ENCODE measurements at places on chromosomes 3 and 15. TPM values are rescaled to one million over a fixed set of nuclear protein-coding genes. Genes with fewer than 3 reads are reported as not detected.

GRCh38 chr15:67533873-67534272, 8.6 kb upstream of the MAP2K5 start:
- no peak for DNase-seq

DNA sequence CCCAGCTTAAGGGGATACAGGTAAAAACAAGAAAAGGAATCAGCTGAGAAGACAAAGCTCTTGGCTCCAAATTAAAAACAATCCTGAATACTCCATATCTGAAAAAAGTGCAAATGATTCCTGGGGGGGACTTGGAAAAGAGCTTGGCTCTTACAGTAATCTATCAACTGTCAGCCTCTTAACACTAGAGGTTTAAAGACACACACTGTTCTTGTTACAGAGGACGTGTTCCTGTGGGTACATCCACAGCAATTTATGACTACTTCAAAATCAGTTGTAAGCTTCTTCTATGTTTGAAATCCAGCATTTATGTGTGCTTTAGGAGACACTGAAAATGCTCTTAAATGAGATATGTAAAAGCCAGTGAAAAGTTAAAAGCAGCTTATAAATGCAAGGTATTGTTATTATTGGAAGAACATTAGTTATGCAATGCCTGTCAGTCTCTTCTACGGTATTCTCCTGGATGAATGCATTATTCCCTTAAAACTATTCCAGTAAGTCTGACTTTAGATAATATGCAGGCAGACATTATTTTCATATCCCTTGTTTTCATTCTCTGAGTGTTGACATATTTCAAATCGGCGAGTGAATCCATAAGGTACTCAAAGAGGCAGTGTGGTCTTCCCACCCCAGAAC, 408.4 kb upstream of the ADAMTS9 start:
- DNase-seq = no peak

DNA sequence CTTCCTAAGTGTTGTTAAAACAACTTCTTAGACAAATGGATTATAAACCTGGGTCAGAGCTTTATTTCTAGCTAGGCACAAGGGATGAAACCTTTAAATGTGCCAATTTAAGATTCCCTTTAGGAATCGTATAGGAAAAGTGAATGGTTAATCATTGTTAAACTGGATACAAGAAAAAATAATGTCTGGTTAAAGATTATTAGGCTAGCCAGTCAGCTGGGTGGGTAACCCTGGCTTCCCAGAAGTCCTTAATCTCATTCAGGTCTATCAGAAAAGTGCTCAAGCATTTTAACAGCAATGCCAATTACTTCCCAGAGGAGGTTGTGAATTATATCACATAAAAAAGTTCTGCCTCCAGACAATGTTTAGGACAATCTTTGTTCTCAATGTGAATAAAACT, 37.6 kb downstream of the NANOGP8 start:
- DNase-seq = peak; percentile 14

- DNase-seq = peak; percentile 73
Observed at GRCh38 chr3:127170814-127171213, 22.1 kb upstream of the PRR23E start.

DNA sequence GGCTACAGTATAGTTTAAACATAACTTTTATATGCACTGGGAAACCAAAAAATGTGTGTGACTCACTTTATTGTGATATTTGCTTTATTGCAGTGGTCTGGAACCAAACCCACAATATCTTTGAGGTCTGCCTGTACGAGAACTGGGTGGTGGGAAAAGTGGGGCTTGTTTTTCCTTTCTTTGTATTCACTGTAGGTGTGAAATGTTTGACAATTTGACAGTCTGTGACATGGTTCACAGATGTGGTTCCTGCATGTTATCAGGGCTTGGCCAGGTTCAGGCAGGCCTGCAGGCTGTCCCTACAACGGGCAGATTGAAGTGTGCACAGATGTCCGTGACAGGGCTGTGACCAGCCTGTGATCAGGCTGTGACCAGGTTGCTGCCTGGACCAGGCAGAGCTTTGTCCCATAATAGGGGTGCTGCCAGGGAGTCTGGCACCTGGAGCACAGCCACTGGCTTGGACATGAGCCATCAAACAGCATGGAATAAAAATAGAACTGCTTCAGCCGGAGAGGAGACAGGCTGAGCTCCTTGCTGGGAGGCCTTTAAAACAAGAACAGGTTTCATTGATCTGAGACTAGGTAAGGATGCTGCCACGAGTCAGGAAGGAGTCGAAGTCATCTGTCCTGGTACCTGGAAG, 61.0 kb downstream of the KLF13 start:
- peak; percentile 85 for DNase-seq

GRCh38 chr15:89946681-89947299, 34.0 kb upstream of the ARPIN start:
- no peak for DNase-seq

DNA sequence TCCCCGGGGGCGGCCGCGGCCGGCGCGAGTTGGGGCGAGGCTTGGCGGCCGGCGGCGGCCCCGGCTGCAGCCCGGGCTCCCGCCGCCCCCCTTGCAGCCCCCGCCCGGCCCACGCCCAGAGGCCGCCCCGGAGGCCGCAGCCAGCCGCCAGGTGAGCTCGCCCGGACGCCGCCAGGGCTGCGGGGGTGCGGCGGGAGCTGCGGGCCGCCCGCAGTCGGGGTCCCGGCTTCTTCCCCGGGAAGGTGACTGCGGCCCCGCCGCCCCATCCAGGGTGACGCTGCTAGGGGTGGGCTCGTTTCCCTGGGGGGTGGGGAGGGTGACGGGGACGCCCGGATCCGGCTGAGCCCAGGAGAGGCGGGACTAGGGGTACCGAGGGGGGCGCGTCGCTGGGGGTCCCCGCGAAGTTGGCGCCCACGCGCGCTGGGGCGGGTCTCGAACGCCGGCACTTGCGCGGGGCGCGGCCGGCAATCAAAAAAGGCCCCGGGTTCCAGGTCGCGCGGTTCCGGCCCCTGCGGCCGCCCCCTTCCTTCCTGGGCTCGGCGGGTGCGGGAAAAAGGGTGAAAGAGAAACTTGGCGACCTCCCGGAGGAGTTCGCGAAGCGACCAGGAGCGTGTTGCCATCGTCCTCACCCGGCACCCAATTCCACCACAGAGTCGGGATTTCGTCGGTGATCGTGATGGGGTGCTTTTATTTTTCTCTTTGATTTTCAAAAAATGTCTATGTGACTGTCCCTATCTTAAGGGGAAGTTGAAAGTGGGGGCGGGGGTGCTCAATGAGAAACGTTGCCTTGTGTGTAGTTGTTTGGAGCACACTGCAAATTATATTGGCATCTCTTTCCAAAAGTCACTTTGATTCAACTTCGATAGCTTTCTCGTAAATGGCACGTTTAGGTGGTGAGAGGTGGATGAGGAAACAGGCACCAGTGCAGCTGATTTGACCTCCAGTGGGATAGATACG, 619 bp downstream of the ATXN7 start:
- DNase-seq = peak; percentile 77

DNA sequence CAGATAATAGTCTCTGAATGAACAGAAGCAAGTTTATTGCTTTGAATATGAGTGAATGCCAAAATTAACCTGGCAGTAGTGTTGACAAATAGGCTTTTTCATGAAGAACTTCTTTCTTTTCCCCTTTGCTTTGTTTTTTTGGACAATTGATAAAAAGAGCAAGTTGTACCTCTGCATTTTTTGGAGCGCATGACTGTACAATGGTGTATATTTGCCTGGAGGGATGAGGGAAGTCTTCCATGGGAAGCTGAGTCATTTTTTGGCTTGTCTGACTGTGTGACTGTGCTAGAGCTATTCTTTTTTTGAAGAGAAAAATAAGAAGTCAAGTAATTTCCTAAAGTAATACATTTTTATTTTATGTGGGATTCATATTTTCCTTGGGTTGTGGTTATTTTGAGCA, 186.9 kb downstream of the KLHL25 start:
- DNase-seq = peak; percentile 71

DNA sequence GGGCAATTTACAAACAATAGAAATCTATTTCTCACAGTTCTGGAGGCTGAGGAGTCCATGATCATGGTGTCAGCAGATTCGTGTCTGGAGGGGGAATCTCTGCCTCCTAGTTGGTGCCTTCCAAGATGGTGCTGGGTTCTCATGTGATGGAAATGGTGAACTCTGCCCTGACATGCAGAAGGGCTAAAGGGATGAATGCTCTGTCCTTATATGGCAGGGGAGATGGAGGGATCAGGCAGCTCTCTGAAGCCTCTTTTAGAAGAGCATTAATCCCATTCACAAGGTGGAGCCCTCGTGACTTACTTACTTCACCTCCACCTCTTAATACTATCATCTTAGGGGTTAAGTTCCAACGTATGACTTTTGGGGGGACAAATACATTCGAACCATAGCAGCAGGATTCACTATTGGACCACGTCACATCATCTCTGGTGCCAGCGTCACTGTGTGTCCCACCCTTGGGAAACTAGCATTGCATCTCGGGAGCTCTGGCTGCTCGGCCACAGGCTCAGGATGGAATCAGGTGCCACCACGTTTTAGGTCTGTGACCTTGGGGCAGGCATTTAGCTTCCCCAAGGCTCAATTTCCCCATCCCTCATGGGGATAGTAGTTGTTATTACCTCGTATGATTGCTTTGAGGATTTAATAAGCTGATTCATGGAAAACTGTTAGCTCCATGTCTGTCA, 53.0 kb downstream of the SV2B start:
- DNase-seq = no peak

- DNase-seq = no peak
Observed at GRCh38 chr3:73801444-73801843, 176.7 kb upstream of the PDZRN3 start.

DNA sequence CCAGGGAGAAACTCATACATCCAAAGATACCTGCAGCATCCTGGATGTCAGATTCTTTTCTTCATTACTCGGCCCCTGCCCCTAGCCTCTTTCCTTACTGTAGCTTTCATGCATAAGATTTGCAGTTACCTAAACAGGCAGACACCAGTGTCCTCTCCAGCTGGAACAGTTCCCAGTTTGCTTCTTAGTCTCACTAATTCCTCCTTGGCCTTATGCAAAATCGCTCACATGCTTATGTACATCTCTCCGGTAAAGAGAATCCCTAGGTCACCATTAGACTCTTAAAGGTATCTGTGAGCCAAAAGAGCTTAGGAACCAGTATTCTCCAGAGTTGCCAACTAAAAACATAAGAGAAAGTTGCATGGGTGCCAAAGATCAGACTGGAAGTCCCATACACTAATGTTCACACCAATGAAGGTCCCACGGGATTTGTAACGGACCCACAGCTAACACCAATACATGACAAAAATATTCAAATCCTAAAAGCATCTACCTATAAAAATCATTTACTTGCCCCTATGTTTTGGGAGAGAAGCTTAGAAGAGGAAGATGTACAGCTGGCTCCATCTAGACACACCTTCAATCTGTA, 66.6 kb downstream of the CBLB start:
- no peak for DNase-seq

- no peak for DNase-seq
Observed at GRCh38 chr15:60414016-60414682, 16.4 kb upstream of the ANXA2 start.

GRCh38 chr3:124611520-124611919, 118.7 kb upstream of the UMPS start:
- DNase-seq = no peak

DNA sequence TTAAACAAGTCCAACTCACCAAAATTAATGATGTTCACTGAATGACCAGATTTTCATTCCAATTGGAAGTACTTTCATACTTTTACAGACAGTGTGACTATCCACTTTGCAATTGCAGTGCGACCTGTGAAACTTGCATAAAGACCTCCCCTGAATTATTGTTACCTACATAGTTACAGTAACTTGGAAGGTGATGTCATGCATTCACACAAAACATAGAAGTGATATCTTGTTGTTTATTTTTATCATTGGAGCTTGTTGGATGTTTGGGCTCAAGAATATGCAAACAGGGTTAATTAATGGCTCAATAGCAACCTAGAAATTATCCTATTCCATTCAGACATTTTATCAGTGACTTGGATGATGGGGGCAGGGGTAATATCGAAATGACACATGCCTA, 470.9 kb downstream of the MECOM start:
- no peak for DNase-seq

GRCh38 chr3:195908694-195909581, 587 bp upstream of the TNK2 start:
- DNase-seq = no peak

DNA sequence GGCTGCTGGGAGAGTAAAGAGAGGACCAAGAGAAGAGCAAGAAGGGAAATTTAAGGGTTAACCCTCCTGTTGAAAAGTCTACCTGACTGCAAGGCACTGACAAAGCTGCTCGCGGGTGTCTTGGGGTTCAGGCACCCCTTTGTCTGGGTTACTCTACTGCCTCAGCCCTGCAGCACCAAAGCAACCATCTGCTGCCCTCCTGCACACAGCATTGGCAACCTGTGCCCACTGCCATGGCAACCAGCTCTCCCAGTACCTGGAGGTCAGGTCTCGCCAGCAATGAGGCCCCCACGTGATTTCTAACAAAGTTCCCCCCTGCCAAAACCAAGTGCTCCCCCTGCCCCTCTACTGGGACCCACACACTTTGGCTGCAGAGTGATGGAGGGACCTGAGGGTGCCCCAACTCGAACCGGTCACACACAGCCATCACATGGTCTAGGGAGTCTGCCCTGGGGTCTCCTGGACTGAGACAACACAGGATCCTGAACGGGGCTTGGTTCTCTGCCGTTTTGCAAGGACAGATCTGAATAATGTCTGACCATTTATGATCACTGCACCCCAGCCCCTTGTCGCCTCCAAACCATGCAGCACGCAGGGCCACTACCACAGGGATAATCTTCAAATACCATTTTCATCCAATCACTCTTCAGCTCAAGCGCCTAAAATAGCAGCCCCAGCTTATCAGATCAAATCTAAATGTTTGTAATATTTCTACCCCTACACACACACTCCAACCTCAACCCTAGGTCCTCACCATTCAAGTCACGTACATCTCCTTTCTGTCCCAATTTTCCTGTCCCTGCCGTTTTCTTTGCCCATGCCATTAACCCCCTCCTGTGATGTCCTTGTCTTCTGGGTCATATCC, 50.7 kb downstream of the ADCY5 start:
- DNase-seq = no peak

DNA sequence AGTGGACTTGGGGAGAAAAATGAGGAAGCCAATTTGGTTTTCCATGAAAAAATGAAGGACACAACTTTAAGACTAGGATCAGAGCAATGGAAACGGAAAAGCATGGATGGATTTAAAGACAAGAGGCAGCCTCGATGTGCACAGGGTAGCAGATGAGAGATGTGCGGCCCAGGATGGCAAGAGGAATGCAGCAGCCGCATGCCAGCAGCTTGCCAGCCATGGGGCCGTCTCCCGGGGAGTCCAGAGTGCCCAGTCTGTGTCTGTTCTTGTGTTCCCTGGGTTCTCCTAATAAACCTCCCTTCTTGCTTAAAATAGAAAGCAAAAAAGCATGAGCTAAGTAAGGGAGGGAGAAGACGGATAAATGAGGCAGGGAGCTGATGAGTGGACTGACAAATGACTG, 68.0 kb upstream of the IQSEC1 start:
- DNase-seq = no peak

- no peak for DNase-seq
Observed at GRCh38 chr3:122387709-122388108, 3.7 kb downstream of the FAM162A start.

Gene GUCA1C
- not detected for total RNA-seq

Gene EPB42
- not detected for total RNA-seq

Gene IGSF10
- under 0.01 TPM for total RNA-seq

Gene NPAP1
- total RNA-seq = not detected

Gene MASP1
- not detected for total RNA-seq

Gene KBTBD13
- 0.18 TPM for total RNA-seq

Data from stomach (tissue), 19 donors.